ENCODE measurements at places on chromosomes 2 and 18.

GRCh38 chr2:210557721-210558120 is 1.3 kb downstream of the CPS1 start:
- no peak for DNase-seq

- no peak for DNase-seq
Measured at GRCh38 chr2:88489181-88489580, 36.7 kb upstream of the FOXI3 start.

GRCh38 chr18:8299054-8299980 is 309.9 kb upstream of the RAB12 start:
- no peak for DNase-seq

DNA sequence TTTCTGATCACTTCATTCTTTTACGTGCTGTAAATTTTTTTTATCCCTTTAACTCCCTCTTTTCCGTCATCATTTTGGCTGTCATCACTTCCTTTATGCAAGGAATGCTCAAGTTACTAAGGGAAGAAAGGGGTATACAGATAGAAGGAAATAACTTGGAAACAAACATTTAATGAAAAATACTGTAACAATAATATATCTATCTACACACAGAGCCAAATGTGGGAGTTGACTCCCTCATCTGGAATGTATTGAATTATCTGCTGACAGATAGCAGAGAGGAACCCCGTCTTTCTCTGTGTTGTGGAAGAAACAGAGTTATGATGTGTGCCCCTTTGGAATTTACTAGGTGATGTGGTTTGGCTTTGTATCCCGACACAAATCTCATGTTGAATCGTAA is 182.5 kb upstream of the NXPH2 start:
- no peak for DNase-seq

DNA sequence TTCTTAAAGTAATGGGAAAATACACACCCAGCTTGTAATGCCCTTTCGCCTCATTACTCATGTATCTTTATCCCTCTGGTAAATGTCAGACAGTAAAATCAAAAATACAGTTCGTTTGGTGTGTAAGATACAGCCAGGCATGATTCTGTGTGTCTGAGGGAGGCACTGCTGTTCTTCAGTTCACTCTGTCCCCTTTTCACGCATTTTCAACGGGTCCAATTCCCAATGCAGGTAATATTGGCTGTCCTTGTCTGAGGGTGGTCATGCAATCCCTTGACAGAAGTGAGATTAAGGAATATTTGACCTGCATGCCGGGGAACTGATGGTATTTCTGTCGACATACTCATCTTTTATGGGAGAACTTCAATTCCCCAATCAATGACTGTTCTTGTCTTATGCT is 587.2 kb upstream of the NXPH2 start:
- DNase-seq = no peak

- DNase-seq = no peak
Measured at GRCh38 chr18:22507055-22507454, 89.3 kb upstream of the CTAGE1 start.

GRCh38 chr18:6626457-6626856 is 103.1 kb upstream of the ARHGAP28 start:
- DNase-seq = no peak

GRCh38 chr2:46970334-46971288 is 55.0 kb upstream of the MCFD2 start:
- peak; percentile 88 for DNase-seq

All from LoVo (cell line).